Pericardium fibroblast (primary cell): ENCODE measurements at places on chromosomes 5 and 9. TPM values are rescaled to one million over a fixed set of nuclear protein-coding genes. Genes with fewer than 3 reads are reported as not detected.

GLRA1 gene
- not detected in 2 replicates for total RNA-seq

IL5 gene
- total RNA-seq, result not detected in 2 replicates

IFNK gene
- not detected in 2 replicates for total RNA-seq

TMEM171 gene
- 2.7 and 3.5 TPM in 2 replicates for total RNA-seq

SLC6A7 gene
- not detected in 2 replicates for total RNA-seq

PRR16 gene
- 6.1 and 18.0 TPM in 2 replicates for total RNA-seq

CD72 gene
- total RNA-seq, result 1.6 and 2.2 TPM in 2 replicates

ZMAT2 gene
- total RNA-seq, result 26.7 and 33.5 TPM in 2 replicates

DNAH5 gene
- total RNA-seq, result 0.77 TPM in 1 of 2 replicates, not detected in the other

SLC31A2 gene
- total RNA-seq, result 7.1 and 10.6 TPM in 2 replicates

SPATA31D4 gene
- not detected in 2 replicates for total RNA-seq

IFNA13 gene
- not detected in 2 replicates for total RNA-seq

PLCXD3 gene
- total RNA-seq, result 11.1 and 25.0 TPM in 2 replicates

PCDHGB5 gene
- 19.2 and 23.3 TPM in 2 replicates for total RNA-seq

MLLT3 gene
- 8.8 and 12.0 TPM in 2 replicates for total RNA-seq

MUSK gene
- total RNA-seq, result 3.9 TPM in 1 of 2 replicates, not detected in the other

SLU7 gene
- total RNA-seq, result 42.0 and 42.2 TPM in 2 replicates

DMAC1 gene
- total RNA-seq, result 10.4 and 11.9 TPM in 2 replicates

LCN6 gene
- total RNA-seq, result not detected in 2 replicates

PCDHB11 gene
- 0.12 TPM in 1 of 2 replicates, not detected in the other for total RNA-seq

ARHGEF39 gene
- total RNA-seq, result 0.23 and 1.5 TPM in 2 replicates

ZCCHC9 gene
- total RNA-seq, result 19.7 and 22.6 TPM in 2 replicates

SLC36A2 gene
- total RNA-seq, result not detected in 2 replicates

QRFP gene
- total RNA-seq, result not detected in 2 replicates

PDE6A gene
- under 0.01 TPM in 1 of 2 replicates, not detected in the other for total RNA-seq

CARD19 gene
- 55.8 and 89.2 TPM in 2 replicates for total RNA-seq

SPARC gene
- 4,412 and 6,097 TPM in 2 replicates for total RNA-seq

PLGRKT gene
- total RNA-seq, result 21.1 and 21.4 TPM in 2 replicates
